ENCODE measurements at places on chromosomes 12 and 14. TPM values are rescaled to one million over a fixed set of nuclear protein-coding genes. Genes with fewer than 3 reads are reported as not detected.

GRCh38 chr12:103840876-103841689 is at the start of gene NT5DC3:
Gene NT5DC3 (minus strand): TSS chr12:103841234. CDS start chr12:103841156, 78 bp downstream.
- peaks cover 29% of the 10 kb centered on the region for H3K4me1 ChIP-seq
- peak within 1 kb of the TSS; percentile 92 for H3K27ac ChIP-seq

GRCh38 chr12:124665511-124665910 is 98.1 kb upstream of the NCOR2 start:
- H3K4me3 ChIP-seq: no peak overlapping the region
- peaks cover 21% of the 10 kb centered on the region for H3K4me1 ChIP-seq
- H3K27ac ChIP-seq: no peak overlapping the region

B4GALNT1 gene
- total RNA-seq: 0.99 TPM

DNA sequence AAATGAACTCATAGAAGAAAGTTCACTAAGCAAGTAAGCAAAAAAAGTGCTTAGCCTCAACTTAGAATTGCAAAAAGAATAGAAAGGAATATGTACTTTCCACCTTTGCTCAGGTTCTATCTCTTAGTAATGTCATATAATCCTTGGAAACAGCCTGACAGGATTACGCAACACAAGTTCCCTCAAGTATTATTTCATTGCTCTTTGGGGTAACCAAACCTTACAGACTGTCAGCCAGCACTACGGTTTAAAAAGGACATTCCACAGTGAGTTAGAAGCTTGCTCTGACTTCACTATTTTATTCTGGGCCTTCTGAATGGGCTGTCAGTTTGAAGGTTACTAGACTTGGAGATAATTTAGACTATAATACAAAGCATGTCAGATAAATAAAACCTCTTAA is 264.0 kb downstream of the ATXN7L3B start:
- DNase-seq: no peak
- no peaks in the 10 kb centered on the region for H3K27me3 ChIP-seq
- no peaks in the 10 kb centered on the region for H3K36me3 ChIP-seq

DACT1 gene
- total RNA-seq: 8.2 TPM

DNA sequence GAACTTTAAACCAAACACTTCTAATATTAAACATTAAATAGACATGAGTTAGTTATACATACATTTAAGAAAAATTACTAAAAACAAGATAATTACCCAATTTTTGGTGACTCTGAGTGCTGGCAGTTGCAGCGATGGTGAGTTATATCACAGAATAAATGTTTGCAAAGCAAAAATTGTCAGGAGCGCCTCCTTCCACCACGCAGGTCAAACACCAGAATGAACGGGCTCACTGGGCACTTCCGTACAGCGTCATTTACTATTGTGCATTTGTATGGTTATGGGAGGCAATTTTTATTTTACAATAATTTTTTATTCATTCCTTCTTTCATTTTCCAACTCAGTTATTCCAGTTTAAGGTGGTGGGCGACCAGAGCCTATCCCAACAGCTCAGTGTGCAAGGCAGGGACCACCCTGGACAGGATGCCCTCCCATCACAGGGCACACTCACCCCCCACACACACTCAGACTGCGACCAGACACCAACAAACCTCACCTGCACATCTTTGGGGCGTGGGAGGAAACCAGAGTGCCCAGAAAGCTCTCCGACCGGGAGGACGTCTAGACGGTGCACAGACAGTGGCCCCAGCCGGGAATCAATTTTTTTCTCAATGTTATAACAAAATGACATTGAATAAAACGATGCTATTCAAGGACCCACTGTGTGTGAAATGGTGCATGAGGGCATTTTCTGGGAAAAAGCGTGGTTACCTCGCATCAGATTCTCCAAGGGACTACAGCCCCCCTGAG is 67.2 kb downstream of the TESC start:
- no peak overlapping the region for H3K4me3 ChIP-seq
- H3K36me3 ChIP-seq: no peaks in the 10 kb centered on the region
- peak; percentile 33 for DNase-seq
- peaks cover 34% of the 10 kb centered on the region for H3K27me3 ChIP-seq
- H3K4me1 ChIP-seq: peaks cover 12% of the 10 kb centered on the region
- no peak overlapping the region for H3K27ac ChIP-seq

DNA sequence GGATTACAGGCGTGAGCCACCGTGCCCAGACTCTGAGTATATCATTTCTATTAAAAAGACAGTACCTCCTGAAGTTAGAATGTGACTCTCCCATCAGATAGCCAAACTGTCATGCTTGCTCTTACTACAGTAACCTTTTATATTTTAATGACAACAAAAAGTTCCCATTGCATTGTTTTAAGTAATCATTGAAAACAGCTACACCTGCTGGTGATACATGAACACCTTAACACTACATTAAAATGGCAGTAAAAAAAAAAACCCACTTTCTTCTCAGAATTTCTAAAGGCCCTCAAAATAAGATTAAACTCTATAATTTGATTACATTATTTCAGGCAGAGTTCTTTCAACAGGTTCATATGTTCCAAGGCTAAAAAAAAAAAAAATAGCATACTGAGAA is 76.7 kb downstream of the SH2B3 start:
- DNase-seq: no peak
- no peak overlapping the region for H3K27ac ChIP-seq
- H3K27me3 ChIP-seq: no peaks in the 10 kb centered on the region
- H3K4me1 ChIP-seq: no peaks in the 10 kb centered on the region
- H3K4me3 ChIP-seq: no peak overlapping the region

DNA sequence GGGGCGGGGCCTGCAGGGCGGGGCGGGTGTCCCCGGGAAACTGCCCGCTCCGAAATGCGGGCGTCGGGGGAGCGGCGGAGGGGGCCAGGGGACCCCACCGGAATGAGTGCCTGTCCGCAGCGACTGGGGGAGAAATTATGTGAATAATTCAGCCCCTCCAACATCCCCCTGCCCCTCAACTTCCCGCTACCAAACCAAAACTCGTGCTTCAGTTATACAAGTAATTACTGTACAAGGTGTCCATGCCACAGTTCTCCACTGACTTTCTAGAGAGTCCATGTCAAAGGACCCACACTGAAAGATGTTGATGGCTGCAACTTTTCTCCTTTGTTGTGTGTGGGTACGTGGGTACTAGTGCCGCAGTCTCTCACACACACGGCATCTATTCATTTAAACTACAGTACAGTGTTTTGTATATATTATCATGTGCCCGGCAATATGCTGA is 414 bp upstream of the CDK17 start:
- H3K36me3 ChIP-seq: no peaks in the 10 kb centered on the region
- DNase-seq: no peak
- no peaks in the 10 kb centered on the region for H3K27me3 ChIP-seq
- H3K27ac ChIP-seq: peak overlapping the region; percentile 100

- DNase-seq: no peak
- no peak overlapping the region for H3K4me3 ChIP-seq
- H3K27ac ChIP-seq: no peak overlapping the region
Measured at GRCh38 chr12:104577581-104577981, 120.8 kb downstream of the CHST11 start.
